Neural crest cell (in vitro differentiated cells): ENCODE measurements at places on chromosomes 7 and 10.
A peak's percentile ranks its signal among the peaks of the same experiment; 100 is the strongest.

GRCh38 chr10:93235686-93236085 lies 162.0 kb downstream of the CYP26A1 start:
- no peak overlapping the region for H3K27ac ChIP-seq
- no peaks in the 10 kb centered on the region for H3K4me1 ChIP-seq
- DNase-seq: no peak
- no peak overlapping the region for H3K4me3 ChIP-seq

DNA sequence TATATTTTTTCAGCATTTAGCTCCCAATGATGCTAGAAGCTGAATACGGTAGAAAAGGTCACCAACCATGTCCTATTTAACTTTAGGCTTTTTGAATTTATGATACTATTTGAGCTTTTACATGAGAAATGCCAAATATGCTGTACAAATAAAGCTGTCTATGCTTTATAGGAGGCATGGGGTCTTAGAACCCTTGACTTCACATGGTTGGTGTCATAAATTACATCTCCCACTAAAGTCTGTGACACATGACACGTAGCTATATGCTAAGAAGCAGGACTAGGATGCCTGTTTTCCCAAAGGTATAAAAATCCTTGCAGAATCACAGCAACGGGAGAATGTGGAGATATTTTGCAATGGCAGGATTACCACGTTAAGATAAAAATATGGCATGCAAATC lies 960.4 kb downstream of the PCDH15 start:
- peaks cover 5% of the 10 kb centered on the region for H3K4me1 ChIP-seq
- DNase-seq: no peak
- no peak overlapping the region for H3K27ac ChIP-seq
- no peak overlapping the region for H3K4me3 ChIP-seq
- no peaks in the 10 kb centered on the region for H3K27me3 ChIP-seq

DNA sequence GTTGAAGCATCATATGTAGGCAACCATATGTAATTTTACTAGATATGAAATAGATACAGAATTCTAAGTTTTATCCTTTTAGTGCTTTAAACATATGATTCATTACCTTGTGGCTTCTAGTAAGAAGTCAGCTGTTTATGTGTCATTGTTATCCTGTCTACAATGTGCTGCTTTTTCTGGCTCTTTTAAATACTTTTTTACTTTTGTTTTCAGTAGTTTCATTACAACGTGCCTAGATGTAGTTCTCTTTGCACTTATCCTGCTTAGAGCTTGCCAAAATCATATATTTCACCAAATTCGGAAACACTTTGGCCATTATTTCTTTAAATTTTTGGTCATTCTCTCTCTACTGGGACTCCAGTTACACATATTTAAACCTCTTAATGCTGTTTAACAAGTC lies 26.4 kb downstream of the YAE1 start:
- no peak overlapping the region for H3K27ac ChIP-seq
- H3K4me3 ChIP-seq: no peak overlapping the region
- no peak for DNase-seq
- H3K27me3 ChIP-seq: no peaks in the 10 kb centered on the region
- peaks cover 5% of the 10 kb centered on the region for H3K4me1 ChIP-seq

DNA sequence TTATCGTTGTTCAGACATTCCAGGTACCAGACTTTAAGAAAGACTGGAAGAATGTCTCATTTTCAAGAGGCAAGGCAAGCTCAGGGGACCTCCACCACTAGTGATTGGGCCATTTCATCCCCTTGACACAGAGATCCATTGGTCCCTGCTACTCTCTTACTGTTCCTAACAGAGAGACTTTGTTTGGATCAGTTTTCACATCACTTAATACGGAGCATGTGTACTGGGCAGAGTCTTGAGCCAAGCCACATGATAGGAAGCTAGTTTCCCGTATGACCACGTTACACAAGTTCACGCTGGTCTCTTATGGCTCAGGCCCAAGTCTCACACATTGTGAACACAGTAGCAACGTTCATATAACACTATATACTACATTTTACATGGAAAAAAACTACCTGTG lies 269.9 kb downstream of the BAMBI start:
- H3K36me3 ChIP-seq: peaks cover 4% of the 10 kb centered on the region
- peaks cover 60% of the 10 kb centered on the region for H3K27me3 ChIP-seq
- H3K4me1 ChIP-seq: no peaks in the 10 kb centered on the region
- no peak overlapping the region for H3K27ac ChIP-seq
- H3K4me3 ChIP-seq: no peak overlapping the region

GRCh38 chr7:98657736-98658135 lies 40.7 kb downstream of the NPTX2 start:
- H3K27ac ChIP-seq: no peak overlapping the region
- peaks cover 2% of the 10 kb centered on the region for H3K27me3 ChIP-seq
- H3K4me3 ChIP-seq: no peak overlapping the region
- DNase-seq: no peak
- H3K36me3 ChIP-seq: no peaks in the 10 kb centered on the region

- H3K27ac ChIP-seq: no peak overlapping the region
- no peaks in the 10 kb centered on the region for H3K36me3 ChIP-seq
- DNase-seq: no peak
- no peaks in the 10 kb centered on the region for H3K4me1 ChIP-seq
- H3K4me3 ChIP-seq: no peak overlapping the region
- no peaks in the 10 kb centered on the region for H3K27me3 ChIP-seq
These were observed 19.8 kb upstream of the COL26A1 start for GRCh38 chr7:101342892-101343291.

- H3K36me3 ChIP-seq: no peaks in the 10 kb centered on the region
- no peaks in the 10 kb centered on the region for H3K27me3 ChIP-seq
- no peak for DNase-seq
- no peaks in the 10 kb centered on the region for H3K4me1 ChIP-seq
These were observed 144.4 kb downstream of the CPED1 start for GRCh38 chr7:121132940-121133339.

GRCh38 chr10:124221356-124222317 lies 128.2 kb upstream of the CHST15 start:
- H3K4me3 ChIP-seq: no peak overlapping the region
- H3K27ac ChIP-seq: no peak overlapping the region
- DNase-seq: no peak
- H3K27me3 ChIP-seq: no peaks in the 10 kb centered on the region

DNA sequence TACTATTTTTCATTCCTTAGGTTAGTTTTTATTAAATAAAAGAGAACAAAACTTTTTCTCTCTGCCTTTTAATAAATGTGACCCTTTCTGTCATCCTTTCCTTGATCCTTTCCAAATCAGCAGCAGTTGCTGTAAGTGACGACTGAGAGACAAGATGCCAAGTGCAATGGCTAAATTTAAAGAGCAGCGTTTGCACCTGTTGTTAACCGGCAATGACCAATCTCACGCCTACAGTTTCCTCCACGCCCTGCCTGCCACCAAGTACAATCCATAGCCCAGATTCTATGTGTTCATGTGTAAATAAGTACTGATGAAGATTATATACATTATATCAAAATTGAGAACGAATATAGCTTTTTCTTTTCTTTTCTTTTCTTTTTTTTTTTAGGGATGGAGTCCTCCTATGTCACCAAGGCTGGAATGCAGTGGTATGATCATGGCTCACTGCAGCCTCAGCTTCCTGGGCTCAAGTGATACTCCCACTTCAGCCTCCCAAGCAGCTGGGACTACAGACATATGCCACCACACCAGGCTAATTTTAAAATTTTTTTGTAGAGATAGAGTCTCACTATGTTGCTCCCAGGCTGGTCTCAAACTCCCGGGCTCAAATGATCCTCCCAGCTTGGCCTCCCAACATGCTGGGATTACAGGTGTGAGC lies 6.5 kb upstream of the MCU start:
- H3K27me3 ChIP-seq: no peaks in the 10 kb centered on the region
- no peaks in the 10 kb centered on the region for H3K4me1 ChIP-seq
- DNase-seq: no peak
- no peaks in the 10 kb centered on the region for H3K36me3 ChIP-seq
- H3K27ac ChIP-seq: no peak overlapping the region
- no peak overlapping the region for H3K4me3 ChIP-seq

GRCh38 chr10:17219024-17219423 lies 9.0 kb upstream of the VIM start:
- no peaks in the 10 kb centered on the region for H3K36me3 ChIP-seq
- H3K4me3 ChIP-seq: no peak overlapping the region
- DNase-seq: no peak
- no peaks in the 10 kb centered on the region for H3K27me3 ChIP-seq

GRCh38 chr10:121781101-121781500 lies 146.7 kb downstream of the ATE1 start:
- no peaks in the 10 kb centered on the region for H3K36me3 ChIP-seq
- no peak overlapping the region for H3K27ac ChIP-seq
- H3K4me1 ChIP-seq: no peaks in the 10 kb centered on the region
- DNase-seq: no peak
- H3K4me3 ChIP-seq: no peak overlapping the region

DNA sequence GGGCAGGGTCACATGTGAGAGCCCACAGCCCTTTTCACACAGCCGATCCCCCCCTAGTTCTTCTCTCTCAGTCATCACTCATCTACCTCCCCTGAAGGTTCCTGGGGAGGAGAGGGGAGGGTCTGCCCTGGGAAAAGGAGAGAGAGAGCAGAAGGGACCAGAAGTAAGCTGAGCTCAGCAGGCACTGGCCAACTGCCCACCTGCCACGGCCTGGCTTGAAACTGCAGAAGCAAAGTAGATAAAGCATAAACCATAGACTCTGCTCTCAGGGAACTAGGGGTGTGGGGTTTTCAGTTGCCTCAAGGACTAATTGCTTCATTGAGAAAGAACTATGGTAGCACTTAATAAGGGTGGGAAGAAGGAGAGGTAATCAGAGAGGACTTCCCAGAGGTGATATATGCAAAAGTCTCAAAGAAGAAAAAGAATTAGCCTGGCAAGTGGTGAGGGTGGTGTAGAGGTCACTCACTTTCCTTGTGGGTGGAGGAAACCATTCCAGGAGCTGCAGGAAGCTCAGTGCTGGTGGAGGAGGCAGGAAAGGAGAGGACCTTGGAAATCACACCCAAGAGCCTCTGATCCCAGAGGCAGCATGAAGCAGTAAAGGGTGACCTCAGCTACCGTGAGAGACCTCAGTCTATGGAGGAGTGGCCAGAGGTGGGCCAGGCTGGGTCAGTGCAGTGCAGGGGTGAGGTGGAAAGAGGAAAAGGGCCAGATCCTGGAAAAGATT lies 17.2 kb downstream of the PILRA start:
- H3K27ac ChIP-seq: peak overlapping the region; percentile 63
- H3K27me3 ChIP-seq: peaks cover 13% of the 10 kb centered on the region
- no peak for DNase-seq
- no peaks in the 10 kb centered on the region for H3K4me1 ChIP-seq
- H3K4me3 ChIP-seq: no peak overlapping the region

- peak overlapping the region; percentile 95 for H3K27ac ChIP-seq
- peak overlapping the region; percentile 100 for H3K4me3 ChIP-seq
- peaks cover 13% of the 10 kb centered on the region for H3K27me3 ChIP-seq
- H3K4me1 ChIP-seq: peaks cover 47% of the 10 kb centered on the region
- peaks cover 9% of the 10 kb centered on the region for H3K36me3 ChIP-seq
- no peak for DNase-seq
These were observed 3.0 kb downstream of the KMT2E start for GRCh38 chr7:105016709-105017656.

DNA sequence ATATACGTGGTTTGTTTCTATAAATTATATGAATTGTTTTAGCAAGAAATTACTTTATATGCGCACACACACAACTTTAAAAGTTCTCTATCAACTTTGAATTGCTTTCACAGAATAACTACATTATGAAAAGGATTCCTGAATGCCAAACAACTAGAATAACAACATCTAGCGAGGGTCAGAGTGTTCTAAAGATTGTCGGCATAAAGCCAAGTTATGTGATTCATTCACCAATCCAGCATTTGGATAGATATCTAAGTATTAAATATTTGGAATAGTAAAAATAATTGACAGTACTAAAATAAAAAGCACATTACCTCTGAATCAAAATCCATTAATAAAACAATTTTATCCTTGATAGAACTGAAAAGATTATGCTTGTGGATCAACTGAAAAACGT lies 125.3 kb upstream of the AMPH start:
- peaks cover 9% of the 10 kb centered on the region for H3K36me3 ChIP-seq
- no peak overlapping the region for H3K27ac ChIP-seq
- H3K27me3 ChIP-seq: no peaks in the 10 kb centered on the region
- no peaks in the 10 kb centered on the region for H3K4me1 ChIP-seq

DNA sequence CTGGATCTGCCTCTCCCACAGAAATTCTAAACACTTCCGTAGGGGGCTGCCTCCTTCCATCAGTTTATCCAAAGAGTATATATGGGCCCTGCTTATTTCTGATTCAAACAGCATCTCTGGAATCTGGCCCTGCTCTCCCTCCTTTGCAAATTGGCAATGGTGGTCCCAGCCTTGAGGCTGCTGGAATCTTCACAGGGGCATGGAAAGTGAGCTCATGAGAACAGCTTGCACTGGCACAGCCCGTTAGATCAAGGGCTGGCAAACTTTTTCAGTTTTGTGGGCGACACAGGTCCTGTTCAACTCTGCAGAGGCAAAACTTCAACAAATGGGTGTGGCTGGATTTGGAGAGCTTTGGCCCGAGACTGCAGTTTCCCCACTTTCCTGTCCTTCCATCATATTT lies 526.9 kb downstream of the KCNMA1 start:
- peaks cover 3% of the 10 kb centered on the region for H3K27me3 ChIP-seq
- peaks cover 5% of the 10 kb centered on the region for H3K4me1 ChIP-seq
- no peak for DNase-seq
- no peak overlapping the region for H3K4me3 ChIP-seq
- no peaks in the 10 kb centered on the region for H3K36me3 ChIP-seq

DNA sequence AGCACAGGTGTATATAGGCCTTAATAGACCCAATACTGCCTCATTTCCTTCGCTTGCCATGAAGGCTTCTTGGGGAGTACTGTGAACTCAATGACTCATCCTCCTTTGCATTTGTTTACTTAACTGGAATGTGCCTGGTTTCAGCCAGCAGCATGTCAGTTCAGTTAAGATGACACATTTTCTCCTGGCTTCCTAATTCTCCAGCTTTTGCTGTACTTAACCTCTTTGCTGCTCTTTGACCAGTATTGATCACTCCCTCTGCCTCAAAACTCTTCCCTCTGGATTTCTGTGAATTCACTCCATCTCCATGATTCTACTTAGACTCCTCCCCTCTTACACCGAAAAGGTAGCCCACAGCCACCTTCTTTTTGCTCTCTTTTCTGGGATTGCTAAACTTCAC lies 135.7 kb downstream of the MAGI2 start:
- H3K4me1 ChIP-seq: peaks cover 4% of the 10 kb centered on the region
- no peak overlapping the region for H3K4me3 ChIP-seq
- no peaks in the 10 kb centered on the region for H3K36me3 ChIP-seq
- no peak overlapping the region for H3K27ac ChIP-seq
- no peak for DNase-seq

GRCh38 chr7:19464241-19464640 lies 244.6 kb downstream of the POLR1F start:
- H3K4me3 ChIP-seq: no peak overlapping the region
- H3K27me3 ChIP-seq: no peaks in the 10 kb centered on the region
- H3K27ac ChIP-seq: no peak overlapping the region
- no peaks in the 10 kb centered on the region for H3K36me3 ChIP-seq
- DNase-seq: no peak
- H3K4me1 ChIP-seq: no peaks in the 10 kb centered on the region

DNA sequence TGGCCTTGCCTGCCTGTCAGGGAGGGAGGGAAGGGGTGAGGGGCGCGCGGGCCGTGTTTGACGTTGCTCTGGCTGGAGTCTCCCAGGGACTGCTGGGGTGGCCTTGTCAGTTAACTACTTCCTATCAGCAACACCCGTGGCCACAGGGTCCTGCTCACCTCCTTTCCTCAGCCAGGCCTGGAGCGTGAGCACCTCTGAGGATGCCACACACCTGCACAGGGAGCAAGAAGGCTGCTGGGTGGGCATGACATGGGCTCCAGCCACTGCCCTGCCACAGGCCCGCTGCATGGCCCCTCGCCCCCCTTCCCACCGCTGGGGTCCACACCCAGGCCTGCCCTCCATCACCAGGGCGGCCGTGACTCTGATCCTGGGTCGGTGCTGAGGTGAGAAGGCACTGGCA lies 212.4 kb downstream of the ELFN1 start:
- no peak for DNase-seq
- H3K27ac ChIP-seq: no peak overlapping the region
- H3K4me1 ChIP-seq: peaks cover 4% of the 10 kb centered on the region
- peaks cover 10% of the 10 kb centered on the region for H3K36me3 ChIP-seq
- H3K4me3 ChIP-seq: no peak overlapping the region
- no peaks in the 10 kb centered on the region for H3K27me3 ChIP-seq
